ENCODE measurements at places on chromosomes 1 and 21. TPM values are rescaled to one million over a fixed set of nuclear protein-coding genes. Genes with fewer than 3 reads are reported as not detected.

- peaks cover 3% of the 10 kb centered on the region for H3K4me1 ChIP-seq
- DNase-seq: no peak
- H3K27ac ChIP-seq: no peak overlapping the region
- H3K4me3 ChIP-seq: no peak overlapping the region
- H3K36me3 ChIP-seq: no peaks in the 10 kb centered on the region
These were observed 65.7 kb downstream of the TLR5 start for GRCh38 chr1:223077247-223077833.

DNA sequence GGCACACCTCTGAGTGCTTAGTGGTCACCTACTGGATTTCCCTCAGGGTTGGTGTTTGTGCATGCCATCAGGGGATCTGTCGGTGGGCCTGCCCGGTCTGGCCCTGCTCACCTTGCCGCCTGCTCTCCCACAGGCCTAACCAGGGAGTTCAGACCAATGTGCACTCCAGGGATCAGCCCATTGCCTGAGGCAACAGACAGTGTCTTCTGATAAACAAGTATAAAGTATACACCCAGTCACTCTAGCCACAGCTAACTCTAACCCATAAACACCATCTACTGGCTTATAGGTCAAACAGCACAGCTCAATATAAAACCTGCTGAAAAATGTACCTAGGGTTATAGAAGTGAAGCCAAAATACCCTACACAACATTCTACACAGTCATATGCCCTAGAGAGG, 1300.0 kb downstream of the PLA2G4A start:
- no peaks in the 10 kb centered on the region for H3K27me3 ChIP-seq
- H3K27ac ChIP-seq: no peak overlapping the region
- no peaks in the 10 kb centered on the region for H3K4me1 ChIP-seq
- no peak for DNase-seq

DNA sequence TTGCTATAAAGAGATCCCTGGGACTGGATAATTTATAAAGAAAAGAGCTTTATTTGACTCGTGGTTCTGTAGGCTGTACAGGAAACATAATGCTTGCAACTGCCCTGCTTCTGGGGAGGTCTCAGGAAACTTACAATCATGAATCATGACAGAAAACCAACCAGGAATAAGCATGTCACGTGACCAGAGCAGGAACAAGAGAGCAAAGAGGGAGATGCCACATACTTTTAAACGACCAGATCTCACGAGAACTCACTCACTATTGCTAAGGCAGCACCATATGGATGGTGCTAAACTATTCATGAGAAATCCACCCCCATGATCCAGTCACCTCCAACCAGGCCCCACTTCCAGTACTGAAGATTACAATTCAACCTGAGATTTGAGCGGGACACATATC, 49.8 kb upstream of the RCC1 start:
- peak overlapping the region; percentile 38 for H3K27ac ChIP-seq
- no peak for DNase-seq
- H3K4me1 ChIP-seq: peaks cover 34% of the 10 kb centered on the region
- H3K4me3 ChIP-seq: no peak overlapping the region
- H3K36me3 ChIP-seq: peaks cover 3% of the 10 kb centered on the region

Gene PTCH2
- 0.59 TPM for total RNA-seq

- H3K4me1 ChIP-seq: no peaks in the 10 kb centered on the region
- H3K4me3 ChIP-seq: no peak overlapping the region
- no peak overlapping the region for H3K27ac ChIP-seq
- H3K27me3 ChIP-seq: no peaks in the 10 kb centered on the region
These were observed 86.4 kb downstream of the LAMC2 start for GRCh38 chr1:183272390-183272848.

GRCh38 chr1:62356257-62356835, 37.1 kb upstream of the KANK4 start:
- DNase-seq: no peak
- peaks cover 1% of the 10 kb centered on the region for H3K27me3 ChIP-seq

- peaks cover 10% of the 10 kb centered on the region for H3K36me3 ChIP-seq
- H3K27ac ChIP-seq: no peak overlapping the region
- H3K27me3 ChIP-seq: no peaks in the 10 kb centered on the region
- no peak overlapping the region for H3K4me3 ChIP-seq
- no peak for DNase-seq
These were observed 46.2 kb downstream of the PLPP3 start for GRCh38 chr1:56533197-56533596.

DNA sequence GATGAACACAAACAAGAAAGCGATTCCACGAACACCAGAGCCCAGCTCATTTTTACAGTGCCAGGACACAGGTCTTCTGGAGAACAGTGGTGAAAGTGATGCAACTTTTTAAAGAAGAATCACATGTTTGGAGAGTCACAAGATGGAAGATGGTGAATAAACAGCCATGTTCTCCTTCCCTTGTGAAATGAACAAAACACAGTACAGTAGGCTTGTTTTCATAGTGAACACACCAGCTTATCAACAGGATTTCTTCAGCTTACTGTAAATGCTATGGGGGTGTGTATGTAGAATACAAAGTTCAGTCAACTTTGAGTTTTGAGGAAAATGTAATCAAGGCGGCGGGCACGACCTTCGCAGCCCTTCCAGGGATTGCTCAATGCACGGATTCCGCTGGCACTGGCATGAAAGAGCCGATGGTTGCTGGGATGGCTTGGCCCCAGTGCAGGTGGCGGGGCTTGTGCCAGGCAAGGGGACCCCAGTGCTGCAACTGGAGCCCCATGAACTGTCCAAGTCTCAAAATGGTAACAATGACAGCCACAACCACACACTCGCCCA, 9.7 kb downstream of the TMPRSS3 start:
- H3K27me3 ChIP-seq: peaks cover 5% of the 10 kb centered on the region
- no peak overlapping the region for H3K27ac ChIP-seq
- no peaks in the 10 kb centered on the region for H3K4me1 ChIP-seq
- H3K4me3 ChIP-seq: no peak overlapping the region
- no peak for DNase-seq

Data from psoas muscle (tissue), 8 donors.